ENCODE measurements at places on chromosomes 1 and 21.

GRCh38 chr1:211280910-211281309, 21.7 kb downstream of the RCOR3 start:
- no peak for DNase-seq

DNA sequence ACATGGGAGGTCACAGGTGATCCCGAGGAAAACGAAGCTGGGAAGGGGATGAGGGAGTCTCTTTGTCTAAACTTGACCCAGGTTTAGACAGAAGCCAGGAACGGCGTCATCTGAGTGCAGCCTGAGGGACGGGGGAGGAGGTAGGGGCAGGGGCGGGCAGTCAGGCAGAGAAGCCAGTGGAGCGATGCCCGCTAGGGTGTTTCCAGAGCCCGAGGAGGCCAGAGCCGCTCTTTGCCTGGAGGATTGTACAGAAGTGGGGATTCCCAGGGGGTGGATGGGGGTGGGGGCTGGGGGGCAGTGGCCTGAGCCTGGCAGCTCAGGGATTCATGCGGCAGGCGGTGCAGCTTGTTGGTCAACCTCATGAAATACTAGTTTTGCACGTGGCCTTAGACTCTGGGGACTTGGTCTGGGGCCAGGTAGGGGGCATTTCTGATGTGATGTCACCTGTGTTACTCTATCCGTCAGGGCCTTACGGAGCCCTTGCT, 58.4 kb downstream of the VPS26C start:
- no peak for DNase-seq

DNA sequence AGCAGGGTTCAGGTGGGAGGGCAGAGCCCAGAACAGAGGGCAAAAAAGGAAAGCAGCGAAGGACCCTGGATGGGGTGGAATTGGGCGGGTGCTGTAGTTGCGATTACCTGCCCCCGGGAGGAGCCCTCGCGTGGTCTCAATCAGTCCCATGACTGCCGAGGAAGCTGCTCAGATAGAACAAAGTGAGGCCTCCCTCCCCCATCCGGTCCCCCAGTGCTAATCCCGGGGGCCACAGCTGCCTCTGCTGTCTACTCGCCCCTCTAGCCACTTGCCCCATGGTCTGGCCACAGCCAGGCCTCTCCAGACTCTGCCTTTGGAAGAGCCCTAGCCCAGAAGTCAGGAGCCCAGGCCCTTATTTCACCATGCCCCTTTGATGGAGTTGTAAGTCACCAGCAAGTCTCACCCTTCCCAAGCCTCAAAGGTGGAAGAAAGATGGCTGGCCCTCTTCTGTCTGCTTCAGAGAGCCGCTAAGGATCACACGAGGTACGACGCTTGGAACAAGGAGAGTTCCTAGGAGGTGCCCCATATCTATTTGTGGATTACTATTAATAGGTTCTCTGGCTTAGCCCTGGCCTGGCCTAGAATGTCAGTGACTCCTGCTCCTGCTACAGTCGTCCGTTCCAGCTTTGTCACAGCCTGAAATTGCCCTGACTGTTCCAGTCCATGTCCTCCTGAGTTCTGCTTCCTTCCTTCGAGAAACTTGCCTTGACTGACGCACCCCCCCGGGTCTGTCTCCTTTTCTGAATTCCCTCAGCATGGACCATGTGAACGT, 16.4 kb downstream of the ECHDC2 start:
- DNase-seq: peak; percentile 25

- peak; percentile 92 for DNase-seq
Measured at GRCh38 chr1:100351095-100351887, 1.0 kb upstream of the CDC14A start.

GRCh38 chr1:197787056-197787455, 11.8 kb upstream of the DENND1B start:
- DNase-seq: peak; percentile 56

DNA sequence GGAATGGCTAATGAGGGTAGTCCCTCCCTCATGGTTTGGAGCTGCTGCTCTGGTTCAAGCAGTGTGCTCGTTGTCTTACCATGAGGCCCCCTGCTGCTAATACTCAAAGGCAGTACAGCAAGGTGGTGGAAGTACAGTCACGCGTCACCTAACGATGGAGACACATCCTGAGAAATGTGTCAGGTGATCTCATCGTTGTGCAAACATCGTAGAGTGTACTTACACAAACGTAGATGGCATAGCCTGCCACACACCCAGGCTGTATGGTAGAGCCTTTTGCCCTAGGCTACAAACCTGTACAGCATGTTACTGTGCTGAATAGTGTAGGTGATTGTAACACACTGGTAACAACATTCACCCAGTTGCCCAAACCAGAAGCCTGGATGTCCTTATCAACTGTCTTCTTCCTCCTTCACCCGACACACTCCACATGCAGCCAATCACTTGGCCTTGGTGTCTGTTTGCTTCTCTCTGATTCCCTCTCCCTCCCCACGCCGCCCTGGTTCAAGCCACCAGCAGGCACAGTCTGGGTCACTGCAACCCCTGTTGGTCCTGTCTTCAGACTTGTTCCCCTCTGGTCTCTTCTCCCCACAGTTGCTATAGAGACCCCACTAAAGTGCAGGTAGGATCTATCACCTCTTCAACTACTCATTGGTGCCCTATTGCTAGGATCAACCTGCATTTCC, 6.0 kb upstream of the KCNA2 start:
- no peak for DNase-seq

DNA sequence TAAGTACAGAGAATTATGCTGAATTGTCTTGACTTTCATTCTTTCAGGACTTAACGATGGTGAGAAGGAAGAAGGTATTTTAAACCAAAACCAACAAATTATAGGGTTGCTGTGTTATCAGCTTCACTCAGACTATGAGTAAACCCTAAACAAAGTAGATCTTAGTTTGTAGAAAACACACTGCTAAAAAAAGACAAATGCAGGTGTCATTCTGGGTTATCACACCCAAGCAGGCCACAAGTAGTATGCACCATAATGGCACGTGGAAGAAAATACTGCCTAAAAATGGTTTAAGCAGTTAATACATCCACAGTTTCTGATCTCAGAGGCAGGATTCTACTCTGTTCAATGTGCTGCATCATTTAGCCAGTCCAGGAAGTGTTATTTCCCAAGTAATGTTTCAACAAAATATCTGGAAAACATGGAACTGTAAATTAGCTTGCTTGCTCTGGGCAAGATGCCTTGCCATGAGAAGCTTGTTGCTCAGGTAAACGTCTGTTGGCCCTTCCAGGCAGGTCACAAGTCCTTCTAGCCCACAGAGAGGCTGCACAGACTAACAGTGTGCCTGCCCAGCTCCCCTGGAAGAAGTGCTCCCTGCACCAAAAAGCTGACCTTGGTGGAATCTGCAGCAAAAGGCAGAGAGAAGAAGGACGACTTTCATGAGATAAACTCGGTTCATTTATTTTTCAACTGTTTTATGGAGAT, 4.1 kb downstream of the DIPK1A start:
- no peak for DNase-seq

- peak; percentile 61 for DNase-seq
Measured at GRCh38 chr1:85582687-85583591, 2.4 kb downstream of the CCN1 start.

DNA sequence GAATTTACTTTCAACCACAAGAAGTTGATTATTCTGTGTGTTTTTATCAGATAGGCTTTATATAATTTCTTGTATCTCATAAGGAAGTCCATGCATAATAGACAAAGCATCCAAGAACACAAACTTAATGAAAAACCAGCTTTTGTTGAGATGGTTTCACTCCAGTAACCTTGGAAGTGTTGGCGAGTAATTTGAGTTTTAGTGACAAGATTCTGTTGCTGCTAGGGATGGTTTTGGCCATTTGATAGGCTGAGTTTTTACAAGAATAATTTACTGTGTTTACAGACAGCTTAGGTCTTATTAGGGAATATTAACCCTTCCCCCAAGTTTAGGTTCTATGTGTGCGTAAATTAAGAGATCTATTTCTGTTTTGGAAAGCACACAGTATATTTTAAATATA, 513.6 kb downstream of the USP25 start:
- no peak for DNase-seq

- peak; percentile 45 for DNase-seq
Measured at GRCh38 chr1:19651141-19651737, 7.1 kb downstream of the NBL1 start.

GRCh38 chr21:29130270-29130969, at the start of gene MAP3K7CL:
Gene MAP3K7CL, plus strand, starts transcription at chr21:29130644. Its CDS starts 2,701 bp downstream, at chr21:29133345.
- peak; percentile 100 for DNase-seq

DNA sequence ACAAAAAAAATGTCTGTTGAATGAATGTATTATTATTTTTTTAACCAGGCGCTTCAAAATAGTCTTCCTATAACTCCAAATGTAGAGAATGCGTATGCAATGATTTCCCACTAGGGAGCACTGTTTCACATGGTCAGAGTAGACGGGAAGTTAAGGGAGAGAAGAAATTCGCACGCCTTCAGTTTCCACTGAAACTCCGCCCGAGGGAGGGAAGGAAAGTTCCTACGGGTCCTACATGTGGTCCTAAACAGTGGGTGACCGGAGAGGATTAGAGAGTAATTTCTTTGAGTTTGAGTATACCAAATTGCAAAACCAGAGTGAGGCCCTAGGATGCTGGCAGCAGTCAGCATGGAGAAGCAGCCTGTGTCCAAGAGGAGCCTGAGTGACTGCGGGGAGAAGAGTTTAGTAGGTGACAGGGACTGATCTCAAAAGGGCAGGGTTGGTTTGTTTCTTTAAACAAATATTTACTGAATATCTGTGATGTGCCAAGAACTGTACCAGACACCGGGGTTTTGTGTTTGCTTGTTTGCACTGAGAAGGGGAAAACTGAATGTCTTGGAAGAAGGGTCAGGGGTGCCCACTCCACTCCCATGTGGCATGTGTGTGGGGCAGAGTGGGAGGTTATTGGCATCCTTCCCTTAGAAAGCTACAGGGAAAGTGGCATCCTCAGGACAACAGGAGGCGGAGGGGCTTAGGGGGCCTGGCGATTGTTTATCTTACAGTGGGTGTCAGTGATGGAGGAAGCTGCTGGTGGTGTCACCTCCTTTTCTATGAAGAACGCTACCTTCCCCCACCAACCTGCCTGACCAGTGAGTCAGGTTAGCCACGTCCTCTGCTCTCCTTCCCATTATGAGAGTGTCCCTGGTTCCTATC, 22.8 kb downstream of the RNU5D-1 start:
- DNase-seq: peak; percentile 33

DNA sequence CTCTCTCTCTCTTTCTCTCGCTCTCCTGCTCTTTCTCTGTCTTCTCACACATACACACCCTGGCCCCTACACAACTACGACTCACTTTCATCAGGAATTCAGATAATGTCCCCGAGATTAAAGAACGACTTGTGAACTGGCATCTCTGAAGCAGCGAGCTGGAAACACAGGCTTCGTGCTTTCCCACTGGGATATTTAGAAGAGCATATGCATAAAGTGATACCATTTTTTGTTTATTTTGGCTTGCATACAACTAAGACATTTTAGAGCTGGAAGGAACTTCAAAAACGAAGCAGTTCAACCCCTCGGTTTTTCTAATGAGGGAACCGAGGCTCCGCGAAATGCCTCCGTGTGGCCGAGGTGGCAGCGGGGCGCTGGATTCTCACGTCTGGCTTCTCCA, 88.6 kb downstream of the ZBTB18 start:
- no peak for DNase-seq

DNA sequence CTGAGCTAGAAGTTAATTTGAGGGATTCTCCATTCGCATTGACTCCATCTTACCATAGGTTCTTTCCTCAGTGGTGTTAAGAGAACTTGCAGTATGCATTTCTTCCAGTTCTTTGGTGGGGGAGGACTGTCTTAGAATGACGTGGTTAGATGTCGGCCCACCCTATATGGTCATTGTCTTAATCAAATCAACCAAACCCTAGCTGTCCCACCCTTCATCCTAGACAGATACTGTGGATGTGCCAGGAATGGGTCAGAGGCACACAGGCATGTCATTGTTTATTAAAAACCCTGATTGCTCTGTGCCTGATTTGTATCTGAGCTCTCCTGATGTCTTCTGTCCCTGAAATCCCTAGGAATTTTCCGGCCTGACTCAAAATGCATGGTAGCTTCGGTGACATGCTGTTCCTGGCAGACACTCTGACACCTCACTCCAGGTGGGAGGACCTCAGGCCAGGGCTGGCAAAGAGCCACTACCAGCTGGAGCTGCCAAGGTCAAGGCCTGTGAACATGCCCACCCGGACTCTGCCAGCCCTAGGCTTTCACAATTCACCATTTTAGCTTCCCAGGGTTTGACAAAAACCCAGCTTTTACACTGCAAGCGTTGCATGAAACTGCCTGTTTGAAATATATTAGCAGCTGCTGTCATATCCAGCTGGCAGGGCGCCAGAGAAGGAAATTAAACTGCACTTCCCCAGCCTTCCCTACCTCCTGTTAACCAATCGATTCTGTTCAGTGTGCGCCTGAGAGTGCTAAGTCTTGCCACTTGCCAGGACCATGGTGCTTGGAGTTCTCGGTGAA, 134.0 kb downstream of the FAM78B start:
- no peak for DNase-seq

DNA sequence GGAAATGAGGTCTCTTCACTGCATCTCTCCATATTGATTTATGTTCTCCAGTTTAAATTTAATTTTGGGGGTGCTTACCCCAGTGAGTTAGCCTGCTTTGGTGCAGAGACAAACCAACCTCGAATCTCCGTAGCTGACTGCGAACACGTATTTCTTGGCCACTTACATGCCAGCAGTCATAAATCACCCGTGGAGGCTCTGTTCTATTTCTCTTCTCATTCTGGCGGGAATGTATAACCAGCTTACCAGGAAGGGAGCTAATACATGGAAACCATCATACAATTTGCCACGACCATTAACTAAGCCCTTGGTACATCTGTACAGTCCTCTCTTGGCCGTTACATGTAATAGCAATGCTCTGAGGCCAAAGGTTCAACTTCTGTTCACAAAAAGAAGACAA, 148.0 kb downstream of the PLA2G4A start:
- no peak for DNase-seq

GRCh38 chr1:166874464-166874863, 1.6 kb downstream of the TADA1 start:
- no peak for DNase-seq

DNA sequence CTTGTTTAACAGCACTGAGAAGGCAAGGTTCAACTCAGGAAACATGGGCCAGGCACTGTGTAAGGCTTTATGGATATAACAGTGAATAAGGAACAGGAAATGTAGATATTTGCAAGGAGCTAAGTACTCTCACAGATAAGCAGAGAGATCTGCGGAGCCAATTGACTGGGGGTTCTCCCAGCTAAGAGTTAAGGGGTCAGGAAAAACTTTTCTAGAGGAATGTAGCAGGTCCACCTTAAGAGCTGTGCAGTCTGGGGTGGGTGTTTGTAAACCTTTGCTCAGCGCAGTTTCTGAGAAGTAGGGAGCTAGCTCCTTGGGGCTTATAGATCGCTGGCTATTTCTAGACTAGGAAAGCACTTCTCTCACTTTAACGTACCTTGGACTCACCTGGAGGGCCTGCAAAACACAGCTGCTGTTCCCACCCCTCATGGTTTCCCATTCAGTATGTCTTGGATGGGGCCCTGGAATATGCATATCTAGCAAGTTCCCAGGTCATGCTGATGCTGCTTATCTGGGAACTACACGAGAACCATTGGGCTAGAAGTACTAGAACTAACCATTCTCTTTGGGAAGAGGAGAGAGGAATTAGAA, 51.7 kb downstream of the TLCD4 start:
- DNase-seq: no peak

Measured in fibroblast of skin of right quadriceps (primary cell).